ENCODE measurements at places on chromosomes 4 and X.

DNA sequence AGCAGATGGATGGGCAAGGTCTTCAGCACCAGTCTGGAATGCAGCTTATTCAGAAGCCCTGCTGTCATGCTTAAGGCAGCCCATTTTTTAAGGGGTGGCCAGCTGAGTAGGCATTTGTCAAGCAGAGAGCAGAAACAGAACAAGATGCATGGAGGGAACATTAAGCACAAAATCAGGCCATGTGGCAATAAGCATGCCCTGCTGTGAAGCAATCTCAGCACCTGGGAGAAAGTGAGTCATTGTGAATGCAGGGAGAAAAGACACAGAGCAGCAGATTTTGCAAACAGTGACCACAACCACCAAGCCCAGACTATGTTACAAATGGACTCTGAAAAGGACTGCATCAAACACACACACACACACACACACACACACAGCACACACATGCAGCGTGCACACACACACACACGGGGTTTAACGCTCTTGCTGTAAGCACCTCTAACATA, 94.1 kb upstream of the GALNT7 start:
- DNase-seq, result peak; percentile 51

DNA sequence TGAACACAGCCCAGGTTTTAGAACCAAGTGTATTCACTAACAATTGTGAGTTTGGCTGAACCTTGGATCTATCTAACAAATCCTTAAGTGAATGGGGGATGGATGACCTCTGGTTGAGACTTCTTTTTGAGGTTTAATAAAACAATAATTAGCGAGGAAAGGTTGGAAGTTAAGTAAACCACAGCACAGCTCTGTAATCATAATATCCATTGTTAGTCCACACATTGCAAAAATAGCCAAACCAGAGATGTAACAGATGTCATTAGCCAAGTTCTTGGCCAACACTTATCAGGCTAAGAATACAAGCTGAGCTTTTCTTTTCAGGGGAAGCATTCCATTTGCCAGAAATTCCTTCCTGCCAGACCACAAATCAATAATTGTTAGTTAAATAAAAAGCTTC, 59.1 kb downstream of the FREM3 start:
- peak; percentile 73 for DNase-seq

DNA sequence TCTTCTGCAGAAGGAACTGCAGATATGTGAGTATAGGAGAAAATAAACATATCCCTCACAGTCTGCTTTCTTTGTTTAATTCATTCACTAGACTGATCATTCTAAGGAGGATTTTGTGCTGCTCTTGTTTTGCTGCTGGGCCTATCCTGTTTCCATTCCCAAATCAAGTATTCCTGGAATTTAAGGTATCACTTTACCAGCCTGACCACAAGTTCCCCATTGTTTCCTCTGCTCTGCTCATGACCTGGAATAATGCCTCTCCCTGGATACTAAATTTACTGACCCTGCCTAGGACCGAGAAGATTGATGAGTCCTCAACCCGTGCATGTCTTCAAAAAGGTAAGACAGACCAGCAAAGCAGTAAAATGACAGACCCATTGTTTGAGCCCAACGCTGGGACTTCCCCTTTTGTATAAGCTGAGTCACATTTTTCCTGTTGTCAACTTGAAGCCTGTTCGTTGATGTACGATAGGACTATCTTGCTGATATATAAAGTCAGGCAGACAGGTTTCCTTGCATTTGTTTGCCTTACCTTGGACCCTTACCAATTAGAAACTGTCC, 85.5 kb upstream of the TET2 start:
- DNase-seq, result peak; percentile 94

- DNase-seq, result peak; percentile 41
Measured at GRCh38 chr4:7900334-7900909, 39.2 kb downstream of the AFAP1 start.

DNA sequence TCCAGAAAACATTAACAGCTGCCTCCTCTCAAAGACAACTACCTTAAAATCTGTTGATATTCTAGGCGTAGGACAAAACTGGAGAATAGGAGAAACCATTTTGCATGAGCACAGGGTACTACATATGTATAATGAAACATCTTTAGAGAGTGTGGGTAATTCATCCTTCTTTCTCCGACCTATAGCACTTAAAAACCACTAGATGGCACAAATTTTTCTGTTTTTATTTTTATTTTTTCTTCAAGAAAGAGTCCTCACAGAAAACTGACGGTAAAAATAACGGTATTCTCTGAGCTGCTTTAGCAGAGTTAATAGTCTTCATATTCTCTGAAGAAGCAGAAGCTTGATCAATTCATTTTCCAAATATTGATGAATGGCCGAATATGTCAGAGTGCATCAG, 14.6 kb downstream of the SMIM31 start:
- DNase-seq, result peak; percentile 6

- no peak for DNase-seq
Measured at GRCh38 chrX:44996277-44996676, 123.3 kb downstream of the KDM6A start.

DNA sequence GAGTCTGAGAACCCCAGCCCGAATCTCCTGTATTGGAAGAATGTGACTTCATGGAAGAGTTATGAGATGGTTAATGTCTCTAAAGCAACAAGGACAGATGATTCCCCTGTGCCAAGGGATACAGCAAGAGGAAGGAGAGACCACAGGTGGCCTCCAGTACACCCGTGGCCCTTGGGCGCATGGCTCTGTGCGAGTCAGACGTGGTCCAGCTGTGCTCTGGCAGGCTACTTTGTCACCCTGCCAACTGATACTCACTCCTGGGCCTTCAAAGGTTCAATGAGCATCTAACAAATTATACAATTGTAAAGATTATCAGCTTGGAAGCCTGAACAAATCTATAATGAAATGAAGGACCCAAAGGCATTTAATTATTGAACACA, 71.7 kb downstream of the NYX start:
- DNase-seq, result no peak

GRCh38 chr4:141891260-141892120, 255.1 kb downstream of the IL15 start:
- DNase-seq, result no peak

GRCh38 chrX:17743913-17744312, 6.6 kb downstream of the SCML1 start:
- DNase-seq, result no peak

DNA sequence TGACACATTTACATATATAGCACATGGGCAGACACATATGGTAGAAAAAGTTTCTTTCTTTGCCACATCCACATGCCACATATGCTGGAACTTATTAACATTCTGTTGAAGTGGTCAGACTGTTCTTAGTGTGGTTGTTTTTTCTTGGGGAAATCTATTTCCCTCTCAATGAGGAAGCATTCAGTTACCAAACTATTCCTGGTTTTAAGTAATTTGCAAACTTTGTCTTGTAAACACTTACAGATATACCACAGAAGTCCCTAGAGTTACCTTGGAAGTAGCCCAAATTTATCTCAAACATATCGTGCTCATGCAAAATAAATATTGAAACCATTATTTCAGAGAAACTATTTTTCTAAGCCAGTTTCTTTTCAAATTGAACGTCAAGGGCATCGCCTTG, 625.5 kb upstream of the INTU start:
- no peak for DNase-seq

All from fibroblast of the aortic adventitia (primary cell).